ENCODE measurements at places on chromosomes 4 and X. TPM values are rescaled to one million over a fixed set of nuclear protein-coding genes. Genes with fewer than 3 reads are reported as not detected.

NPFFR2 gene
- 1.5 TPM for total RNA-seq

GK2 gene
- total RNA-seq, result not detected

JAKMIP1 gene
- 11.2 TPM for total RNA-seq

BEND4 gene
- total RNA-seq, result 13.4 TPM

ASMTL gene
- 55.3 TPM for total RNA-seq

MAGEB18 gene
- not detected for total RNA-seq
